Astrocyte of the hippocampus (primary cell): ENCODE measurements at places on chromosomes 13 and 19.

GRCh38 chr13:35887115-35887666 lies 244.0 kb downstream of the DCLK1 start:
- no peak for DNase-seq

DNA sequence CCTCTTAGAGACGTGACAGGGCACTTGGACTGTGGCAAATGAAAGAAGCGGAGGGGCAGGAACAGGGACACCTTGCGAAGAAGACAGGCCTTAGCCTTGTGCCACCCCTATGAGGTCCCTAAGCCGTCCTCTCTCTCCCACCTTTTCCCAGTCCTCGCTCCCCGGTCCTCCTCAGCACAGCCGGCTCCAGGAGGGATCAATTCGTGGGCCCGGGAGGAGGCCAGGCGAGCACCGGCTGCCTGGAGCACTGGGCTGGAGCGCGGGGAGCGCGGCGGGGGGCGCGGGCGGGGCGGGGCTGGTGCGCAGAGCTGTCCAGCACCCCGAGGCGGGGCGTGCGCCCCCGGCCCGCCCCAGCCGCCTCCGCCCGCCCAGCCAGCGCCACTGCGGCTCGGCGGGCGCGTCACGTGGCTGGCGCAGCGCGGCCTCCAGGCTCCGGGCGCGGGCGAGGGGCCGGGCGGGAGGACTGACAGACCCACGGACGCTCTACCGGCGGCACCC lies at the start of gene LRP3:
TSS of gene LRP3 (plus strand) at position 466 of the 498 bp plus-strand sequence. CDS start 456 bp downstream, outside the sequence.
- peak; percentile 69 for DNase-seq

DNA sequence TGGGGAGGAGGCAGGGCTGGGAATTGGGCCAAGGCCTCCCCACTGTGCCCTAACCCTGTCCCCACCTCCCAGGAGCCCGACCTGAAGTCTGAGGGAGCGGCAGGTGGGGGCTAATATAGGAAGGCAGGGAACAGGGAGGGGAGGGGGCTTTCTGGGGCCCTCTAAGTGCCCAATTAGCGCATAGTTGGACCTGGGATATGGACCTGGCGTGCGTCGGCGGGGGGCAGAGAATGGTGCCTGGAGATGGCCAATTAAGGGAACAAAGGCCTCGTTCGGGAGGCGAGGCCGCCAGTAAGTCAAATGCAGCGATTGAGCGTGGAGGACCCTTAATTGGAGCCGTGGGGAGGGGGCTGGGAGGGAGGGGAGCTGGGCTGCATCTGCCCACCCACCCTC lies at the start of gene C19orf85:
TSS of gene C19orf85 (minus strand) at position 90 of the 393 bp plus-strand sequence. CDS start 197 bp downstream, outside the sequence.
- no peak for DNase-seq

DNA sequence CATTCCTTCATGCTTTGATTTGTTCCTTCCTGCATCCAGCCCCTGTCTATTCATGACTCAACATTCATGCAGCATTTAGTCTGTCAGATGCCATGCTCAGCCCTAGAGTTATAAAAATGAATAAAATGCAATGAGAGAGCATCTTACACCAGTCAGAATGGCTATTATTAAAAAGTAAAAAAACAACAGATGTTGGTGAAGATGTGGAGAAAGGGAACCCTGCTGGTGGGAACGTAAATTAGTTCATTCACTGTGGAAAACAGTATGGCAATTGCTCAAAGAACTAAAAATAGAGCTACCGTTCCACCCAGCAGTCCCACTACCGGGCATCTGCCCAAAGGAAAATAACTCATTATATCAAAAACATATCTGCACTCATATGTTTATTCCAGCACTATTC lies 70.0 kb upstream of the GTF3A start:
- DNase-seq = no peak

- DNase-seq = peak; percentile 87
These were observed 12.5 kb upstream of the ACTN4 start for GRCh38 chr19:38634757-38635482.

GRCh38 chr19:1529430-1529816 lies 5.5 kb downstream of the PLK5 start:
- no peak for DNase-seq
